Naive B cell (primary cell): ENCODE measurements at places on chromosomes 2 and 18.

DNA sequence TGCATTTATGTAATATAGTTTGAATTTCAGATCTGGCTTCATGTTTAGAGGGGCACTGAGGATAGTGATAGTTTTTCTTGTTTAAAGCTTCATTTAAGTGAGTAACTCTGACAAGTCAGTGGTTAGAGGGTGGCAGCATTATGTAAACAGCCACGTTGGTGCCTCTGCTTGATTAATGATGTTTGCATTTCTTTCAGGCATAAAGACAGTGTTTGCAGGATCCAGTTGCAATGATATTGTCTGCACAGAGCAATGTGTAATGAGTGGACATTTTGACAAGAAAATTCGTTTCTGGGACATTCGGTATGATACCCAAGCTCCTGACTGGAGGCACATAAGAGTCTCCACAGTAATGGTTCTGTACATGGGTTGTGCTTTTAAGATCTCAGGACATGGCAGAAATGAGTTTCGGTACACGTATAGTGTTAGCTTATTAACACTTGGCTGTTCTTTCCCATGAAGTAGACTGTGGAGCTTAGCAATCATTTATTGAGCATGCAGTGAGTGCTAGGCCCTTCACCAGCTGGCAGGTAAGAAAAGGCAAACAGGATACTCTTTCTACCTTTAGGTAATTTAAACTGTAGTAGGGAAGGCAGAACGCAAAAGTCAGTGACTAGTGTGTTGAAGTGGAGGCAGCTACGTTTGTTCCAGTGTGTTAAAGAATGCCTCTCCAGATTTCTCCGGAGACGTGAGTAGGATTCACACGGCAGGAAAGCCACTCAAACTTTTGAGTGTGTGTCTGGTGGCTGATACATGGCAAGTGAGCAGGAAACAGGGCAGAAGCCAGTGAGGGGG is 17.4 kb upstream of the SAG start:
- DNase-seq = no peak

- no peak for DNase-seq
Measured at GRCh38 chr18:33317640-33318039, 122.9 kb downstream of the CCDC178 start.

- no peak for DNase-seq
Measured at GRCh38 chr18:46264255-46264654, 160.1 kb downstream of the HAUS1 start.

GRCh38 chr2:154394600-154394999 is 303.9 kb upstream of the KCNJ3 start:
- DNase-seq = no peak

DNA sequence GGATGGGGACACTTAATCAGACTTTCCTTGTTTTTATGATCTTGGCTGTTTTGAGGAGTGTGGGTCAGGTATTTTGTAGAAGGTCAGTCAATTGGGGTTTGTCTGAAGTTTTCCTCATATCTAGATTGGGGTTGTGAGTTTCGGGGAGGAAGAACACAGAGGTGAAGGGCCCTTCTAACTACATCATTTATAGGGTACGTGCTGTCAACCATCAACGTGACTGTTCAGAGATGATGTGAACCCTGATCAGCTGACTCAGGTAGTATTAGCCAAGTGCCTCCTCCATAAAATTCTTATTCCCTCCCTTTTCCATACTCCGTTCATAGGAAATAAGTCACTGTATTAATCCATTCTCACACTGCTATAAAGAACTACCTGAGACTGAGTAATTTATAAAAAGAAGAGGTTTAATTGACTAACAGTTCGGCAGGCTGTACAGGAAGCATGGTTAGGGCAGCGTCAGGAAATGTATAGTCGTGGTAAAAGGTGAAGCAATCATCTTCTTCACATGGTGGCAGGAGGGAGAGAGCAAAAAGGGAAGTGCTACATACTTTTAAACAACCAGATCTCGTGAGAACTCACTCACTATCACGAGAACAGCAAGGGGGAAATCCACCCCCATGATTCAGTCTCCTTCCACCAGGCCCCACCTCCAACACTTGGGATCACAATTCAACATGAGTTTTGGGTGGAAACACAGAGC is 547.1 kb upstream of the LINC00305 start:
- DNase-seq = no peak

DNA sequence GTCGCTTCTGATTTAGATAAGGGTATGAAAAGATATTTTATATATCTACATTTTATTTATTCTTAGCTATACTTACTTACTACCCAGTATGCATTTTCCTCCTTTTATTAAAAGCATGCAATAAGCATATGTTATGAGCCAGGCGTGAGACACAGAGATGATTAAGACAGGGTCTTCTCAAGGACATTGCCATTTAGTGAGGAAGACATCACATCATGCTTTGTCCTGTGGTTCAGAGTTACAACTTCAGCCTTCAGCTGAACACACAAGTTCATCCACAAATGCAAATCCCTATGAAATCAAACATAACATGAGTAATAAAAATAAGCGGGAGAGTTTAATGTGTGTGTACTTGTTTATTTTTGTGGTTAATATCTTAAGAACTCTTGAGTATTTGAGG is 30.2 kb downstream of the GRHL1 start:
- no peak for DNase-seq

GRCh38 chr2:241673797-241674725 is 12.6 kb downstream of the DTYMK start:
- no peak for DNase-seq

DNA sequence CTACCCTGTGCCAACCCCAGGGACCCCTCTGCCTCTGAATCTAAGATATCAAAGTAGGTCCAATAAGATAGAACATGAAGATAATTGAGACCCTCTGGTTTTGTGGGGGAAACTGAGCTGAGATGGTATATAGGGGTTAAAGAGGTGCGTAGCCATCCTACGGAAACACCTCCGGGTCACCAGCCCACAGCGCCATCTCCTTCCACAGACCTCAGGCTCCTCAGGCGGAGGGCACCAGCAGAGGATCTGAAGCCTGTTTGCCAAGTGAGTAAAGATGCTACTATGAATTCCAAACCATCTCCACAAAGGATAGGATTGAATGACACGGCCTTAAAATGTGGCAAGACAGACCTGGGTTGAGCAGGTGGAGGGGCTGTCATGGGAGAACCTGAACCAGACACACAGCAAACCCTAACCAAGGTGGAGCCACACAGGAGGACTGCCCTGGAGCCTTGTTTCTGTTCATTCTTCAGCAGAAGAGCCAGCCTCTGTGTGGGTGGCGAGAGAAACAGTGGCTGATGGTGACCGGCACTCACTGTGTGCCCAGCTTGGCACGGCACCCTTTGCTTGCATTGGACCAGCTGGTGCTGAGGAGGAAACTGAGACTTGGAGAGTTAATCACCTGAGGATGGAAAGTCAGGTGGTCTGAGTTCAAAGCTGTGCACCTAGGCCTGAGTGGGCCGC is 10.2 kb downstream of the GBX2 start:
- no peak for DNase-seq

- DNase-seq = no peak
Measured at GRCh38 chr2:142045641-142046040, 85.2 kb downstream of the LRP1B start.

GRCh38 chr18:51007790-51008139 is 22.2 kb upstream of the SMAD4 start:
- DNase-seq = no peak

DNA sequence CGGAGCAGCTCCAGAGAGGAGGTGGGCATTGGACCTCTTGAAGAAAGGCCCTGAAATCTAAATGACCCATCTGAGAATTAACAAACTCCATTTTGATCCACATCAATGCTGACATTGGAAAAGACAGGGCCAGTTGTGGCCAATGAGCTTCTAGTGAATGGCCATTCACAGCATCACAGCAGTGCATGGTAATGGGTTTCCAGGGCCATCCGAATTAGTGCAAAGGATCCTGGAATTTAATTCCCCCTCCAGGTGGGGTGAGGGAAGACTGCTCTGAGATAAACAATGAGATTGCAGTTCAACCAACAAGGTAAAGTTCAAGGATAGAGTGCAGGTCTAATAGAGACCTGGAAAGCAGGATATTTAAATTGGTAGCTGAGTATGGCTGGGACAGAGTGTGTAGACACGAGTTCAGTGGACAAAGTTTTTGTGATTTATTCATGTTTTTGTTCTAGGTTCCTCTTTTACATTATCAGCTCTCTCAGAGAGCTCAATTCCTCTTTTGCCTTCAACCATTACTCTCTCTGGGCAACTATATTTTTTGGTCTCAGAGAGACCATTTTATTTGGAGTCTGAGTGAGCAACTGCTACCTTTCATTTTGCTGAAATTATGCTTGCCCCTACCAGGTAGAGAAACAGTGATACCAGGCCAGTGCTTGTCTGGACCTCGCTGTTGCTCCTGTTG is 5.0 kb downstream of the TACR1 start:
- DNase-seq = no peak

DNA sequence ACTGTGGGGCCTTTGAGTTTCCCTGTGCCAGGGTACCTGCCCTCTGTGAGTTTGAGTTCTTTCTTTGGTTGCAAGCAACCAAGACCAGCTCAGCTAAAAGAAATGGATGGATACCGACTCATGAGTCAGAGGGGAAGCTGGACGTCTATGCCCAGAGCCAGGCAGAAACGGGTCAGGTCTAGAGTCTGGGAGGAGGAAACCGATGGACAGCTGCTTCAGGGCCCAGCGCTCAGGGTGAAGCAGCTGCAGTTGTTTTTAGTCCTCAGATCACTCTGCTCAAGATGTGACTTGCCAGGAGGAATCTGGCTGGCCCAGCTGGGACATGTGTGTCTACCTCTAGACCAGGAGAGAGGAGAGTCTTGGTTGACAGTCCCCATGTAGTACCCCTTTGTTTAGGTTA is 10.1 kb upstream of the TYMS start:
- no peak for DNase-seq

- no peak for DNase-seq
Measured at GRCh38 chr18:23943903-23944624, 70.5 kb upstream of the TTC39C start.

GRCh38 chr2:11344956-11345677 is 681 bp upstream of the ROCK2 start:
- no peak for DNase-seq

- DNase-seq = no peak
Measured at GRCh38 chr2:9737053-9737875, 106.0 kb upstream of the TAF1B start.

GRCh38 chr18:21203542-21204241 is 38.3 kb upstream of the GREB1L start:
- DNase-seq = no peak

DNA sequence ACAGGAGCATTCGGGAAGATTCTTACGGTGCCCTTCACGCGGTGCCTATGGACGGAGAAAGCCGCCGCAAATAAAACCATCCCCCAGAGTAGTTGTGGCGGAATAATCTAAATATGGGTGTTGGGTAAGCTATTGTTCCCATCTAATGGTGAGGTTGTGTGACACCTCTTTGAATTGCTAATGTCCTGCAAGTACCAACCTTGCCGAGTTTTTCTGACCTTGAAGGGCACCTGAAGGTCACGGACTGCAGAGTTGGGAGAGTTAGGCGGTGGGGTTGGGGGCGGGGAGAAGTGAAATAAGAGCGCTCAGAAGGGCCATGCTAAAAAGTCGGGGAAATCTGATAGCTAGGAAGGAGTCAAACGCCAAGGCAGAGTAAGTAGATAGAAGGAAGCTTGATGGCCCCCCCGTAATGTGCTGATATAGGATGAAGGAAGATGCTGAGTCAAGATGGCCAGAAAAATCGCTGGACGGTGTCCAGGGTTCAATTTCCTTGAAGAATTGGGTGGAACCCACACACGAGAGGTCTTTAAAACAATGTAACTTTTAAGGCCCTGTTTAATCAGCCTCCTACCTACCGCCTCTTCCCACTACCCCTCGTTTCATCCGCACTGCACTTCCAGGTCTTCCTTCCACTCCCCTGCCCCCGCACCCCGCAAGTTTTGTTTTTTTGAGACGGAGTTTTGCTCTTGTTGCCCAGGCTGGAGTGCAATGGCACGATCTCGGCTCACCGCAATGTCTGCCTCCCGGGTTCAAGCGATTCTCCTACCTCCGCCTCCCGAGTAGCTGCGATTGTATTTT is 600 bp downstream of the KATNAL2 start:
- no peak for DNase-seq

DNA sequence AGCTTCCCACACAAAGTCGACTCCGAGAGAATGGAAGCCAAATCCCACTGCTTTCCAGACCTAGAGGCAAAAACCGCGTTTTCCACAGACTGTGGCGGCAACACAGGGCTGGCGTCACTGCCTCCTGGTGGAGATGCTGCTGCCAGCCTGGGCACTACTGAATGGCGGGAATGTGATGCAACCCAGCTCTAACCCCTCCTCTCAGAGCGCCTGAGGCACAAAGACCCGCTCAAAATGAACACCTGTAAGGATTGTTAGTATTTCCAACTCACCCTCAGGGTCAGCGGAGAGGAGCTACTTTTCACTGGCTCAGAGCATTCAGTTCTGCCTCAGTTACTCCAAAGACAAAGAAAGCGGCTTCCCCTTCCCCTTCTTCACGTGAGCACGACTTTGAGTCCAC is 548.0 kb upstream of the SALL3 start:
- DNase-seq = no peak

- no peak for DNase-seq
Measured at GRCh38 chr18:23835506-23835905, 146.3 kb downstream of the LAMA3 start.

GRCh38 chr2:237431372-237431771 is 17.4 kb upstream of the COL6A3 start:
- DNase-seq = no peak

DNA sequence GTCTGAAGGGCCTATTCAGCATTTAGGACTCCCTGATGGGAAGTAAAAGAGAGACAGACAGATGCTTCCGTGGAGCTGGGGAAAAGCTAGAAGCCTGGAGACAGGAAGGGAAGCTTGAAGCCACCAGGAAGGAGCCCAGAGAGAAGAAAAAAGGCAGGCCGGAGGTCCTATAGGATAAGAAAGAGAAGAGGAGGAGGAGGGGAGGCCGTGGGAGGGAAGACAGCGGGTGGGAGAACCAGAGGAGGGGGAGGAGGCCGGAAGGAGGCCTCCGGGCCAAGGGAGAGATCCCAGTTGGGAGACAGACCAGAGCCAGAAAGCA is 107.1 kb upstream of the PKDCC start:
- no peak for DNase-seq

- DNase-seq = no peak
Measured at GRCh38 chr2:226981791-226982326, 146.0 kb downstream of the RHBDD1 start.

DNA sequence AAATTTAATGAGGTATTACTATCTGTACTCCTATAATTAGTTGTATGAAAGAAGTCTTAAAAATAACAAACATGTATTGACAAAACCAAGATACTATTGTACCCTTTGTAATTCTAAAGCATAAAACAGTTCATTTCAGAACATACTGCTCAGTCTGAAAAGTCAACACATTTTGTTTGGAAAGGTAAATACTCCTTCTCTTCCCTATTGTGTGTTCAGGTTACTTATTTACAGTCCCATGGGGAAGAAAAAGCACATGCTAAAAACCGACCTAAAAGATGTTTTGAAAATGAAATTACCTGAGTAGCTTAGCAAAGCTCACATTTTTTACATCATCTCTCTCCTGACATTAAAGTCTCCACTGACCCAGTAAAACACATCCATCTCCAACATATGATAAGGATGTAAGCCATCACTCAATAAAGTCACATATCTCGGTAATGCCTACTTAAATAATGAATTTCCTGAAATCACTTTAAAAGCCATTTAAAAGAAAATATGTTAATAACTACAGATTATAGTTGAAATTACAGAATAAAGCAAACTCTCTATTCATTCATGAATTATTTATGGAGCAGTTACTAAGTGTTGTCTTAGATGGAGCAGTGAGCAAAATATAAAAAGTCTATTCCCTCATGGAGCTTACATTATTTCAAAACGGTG is 75.6 kb upstream of the FZD5 start:
- DNase-seq = no peak

- DNase-seq = no peak
Measured at GRCh38 chr2:71385012-71385411, 53.4 kb downstream of the ZNF638 start.

GRCh38 chr2:224579411-224579810 is 5.8 kb downstream of the CUL3 start:
- DNase-seq = no peak
